ENCODE measurements at places on chromosomes 16 and 17.

DNA sequence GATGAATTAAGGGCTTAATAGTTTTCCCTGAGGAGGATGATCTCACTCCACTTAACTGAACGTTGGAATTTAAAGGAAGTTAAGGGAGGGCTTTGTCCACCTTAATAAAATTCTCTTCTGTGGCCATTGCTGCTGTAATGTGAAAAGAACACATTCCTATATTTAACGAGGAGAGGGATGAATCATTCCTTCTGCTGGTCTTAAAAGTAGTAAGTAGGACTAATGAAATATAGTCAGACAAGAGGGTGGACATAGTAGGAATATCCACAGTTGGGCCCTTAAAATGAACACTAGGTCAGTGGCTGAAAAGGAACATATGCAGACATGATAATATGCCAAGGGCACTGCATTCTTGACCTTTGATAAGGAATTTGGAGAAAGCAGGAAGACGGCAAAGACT lies 405.6 kb downstream of the PMP22 start:
- no peak for DNase-seq

GRCh38 chr17:27980043-27980442 lies 62.4 kb upstream of the NLK start:
- DNase-seq: no peak

- DNase-seq: no peak
Measured at GRCh38 chr17:10316801-10317542, 55.8 kb downstream of the MYH13 start.

DNA sequence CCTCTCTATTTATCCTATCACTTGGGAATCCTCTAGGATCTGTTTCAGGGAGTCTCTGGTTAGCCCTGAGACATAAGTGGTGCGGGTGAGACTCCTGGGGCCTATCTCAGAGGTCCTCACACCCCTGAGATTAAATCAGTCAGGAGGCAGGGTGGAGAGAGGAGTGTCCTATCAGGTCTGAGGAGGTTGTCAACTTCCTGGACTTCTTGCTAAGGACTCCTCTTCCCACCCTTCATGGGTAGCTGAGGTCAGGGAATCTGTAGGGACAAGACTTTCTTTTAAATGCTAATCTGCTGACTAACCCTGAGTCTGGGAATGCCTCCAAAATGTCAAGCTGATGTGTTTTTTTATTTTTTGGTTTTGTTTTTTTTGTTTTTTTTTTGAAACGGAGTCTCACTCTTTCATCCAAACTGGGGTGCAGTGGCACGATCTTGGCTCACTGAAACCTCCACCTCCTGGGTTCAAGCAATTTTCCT lies 6.6 kb upstream of the ARMC5 start:
- DNase-seq: no peak

- no peak for DNase-seq
Measured at GRCh38 chr16:27481282-27481934, 68.3 kb downstream of the GTF3C1 start.

DNA sequence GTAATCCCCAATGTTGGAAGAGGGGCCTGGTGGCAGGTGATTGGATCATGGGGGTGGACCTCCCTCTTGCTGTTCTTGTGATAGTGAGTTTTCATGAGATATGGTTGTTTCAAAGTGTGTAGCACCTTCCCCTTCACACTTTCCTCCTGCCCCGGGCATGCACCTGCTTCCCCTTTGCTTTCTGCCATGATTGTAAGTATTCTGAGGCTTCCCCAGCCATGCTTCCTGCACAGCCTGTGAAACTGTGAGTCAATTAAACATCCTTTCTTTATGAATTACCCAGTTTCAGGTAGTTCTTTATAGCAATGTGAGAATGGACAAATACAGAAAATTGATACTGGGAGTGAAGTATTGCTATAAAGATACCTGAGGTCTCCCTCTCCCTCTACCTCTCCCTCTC lies 29.4 kb downstream of the RNF112 start:
- DNase-seq: no peak

DNA sequence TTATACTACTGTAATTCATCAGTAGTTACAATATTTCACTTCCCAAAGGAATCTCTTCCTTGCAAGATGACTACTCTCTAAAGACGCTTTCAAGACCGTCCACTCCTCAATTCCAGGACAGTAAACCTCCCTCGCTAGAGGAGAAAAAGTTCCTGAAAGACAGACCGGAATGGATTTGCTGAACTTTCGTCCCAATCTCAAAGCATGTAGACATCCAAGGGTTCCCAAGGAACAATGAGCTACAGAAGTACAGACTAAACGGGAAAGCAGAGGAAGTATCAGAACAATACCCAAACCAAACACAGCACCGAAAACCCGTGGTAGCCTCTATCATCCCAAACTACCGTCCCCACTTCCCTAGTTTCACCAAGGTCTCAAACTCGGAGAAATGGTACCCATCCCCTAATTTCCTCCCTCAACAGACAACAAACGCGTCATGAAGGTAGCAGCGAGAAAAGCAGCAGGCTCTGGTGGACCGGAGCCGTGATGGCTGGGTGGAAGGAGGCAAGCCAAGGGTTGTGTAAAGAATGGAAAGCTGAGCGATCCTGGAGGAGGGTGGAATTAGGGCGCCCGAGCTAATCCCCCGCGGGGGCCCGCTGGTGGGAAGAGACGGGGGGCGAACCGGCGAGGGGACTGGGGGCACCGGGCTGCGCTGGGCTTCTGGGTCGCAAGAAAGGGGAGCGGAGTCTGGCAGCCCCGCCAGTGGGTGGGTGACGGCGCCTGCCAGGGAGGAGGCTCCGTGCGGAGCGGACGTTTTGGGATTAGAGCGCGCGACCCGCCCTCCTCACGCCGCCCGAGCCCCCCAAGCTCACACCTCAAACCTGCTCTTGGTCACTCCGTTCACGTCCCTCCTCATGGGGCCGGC lies 647 bp downstream of the FBXL20 start:
- peak; percentile 53 for DNase-seq

GRCh38 chr17:38349097-38349730 lies 2.4 kb upstream of the SOCS7 start:
- peak; percentile 62 for DNase-seq

GRCh38 chr17:73663614-73664013 lies 19.4 kb upstream of the SDK2 start:
- no peak for DNase-seq

DNA sequence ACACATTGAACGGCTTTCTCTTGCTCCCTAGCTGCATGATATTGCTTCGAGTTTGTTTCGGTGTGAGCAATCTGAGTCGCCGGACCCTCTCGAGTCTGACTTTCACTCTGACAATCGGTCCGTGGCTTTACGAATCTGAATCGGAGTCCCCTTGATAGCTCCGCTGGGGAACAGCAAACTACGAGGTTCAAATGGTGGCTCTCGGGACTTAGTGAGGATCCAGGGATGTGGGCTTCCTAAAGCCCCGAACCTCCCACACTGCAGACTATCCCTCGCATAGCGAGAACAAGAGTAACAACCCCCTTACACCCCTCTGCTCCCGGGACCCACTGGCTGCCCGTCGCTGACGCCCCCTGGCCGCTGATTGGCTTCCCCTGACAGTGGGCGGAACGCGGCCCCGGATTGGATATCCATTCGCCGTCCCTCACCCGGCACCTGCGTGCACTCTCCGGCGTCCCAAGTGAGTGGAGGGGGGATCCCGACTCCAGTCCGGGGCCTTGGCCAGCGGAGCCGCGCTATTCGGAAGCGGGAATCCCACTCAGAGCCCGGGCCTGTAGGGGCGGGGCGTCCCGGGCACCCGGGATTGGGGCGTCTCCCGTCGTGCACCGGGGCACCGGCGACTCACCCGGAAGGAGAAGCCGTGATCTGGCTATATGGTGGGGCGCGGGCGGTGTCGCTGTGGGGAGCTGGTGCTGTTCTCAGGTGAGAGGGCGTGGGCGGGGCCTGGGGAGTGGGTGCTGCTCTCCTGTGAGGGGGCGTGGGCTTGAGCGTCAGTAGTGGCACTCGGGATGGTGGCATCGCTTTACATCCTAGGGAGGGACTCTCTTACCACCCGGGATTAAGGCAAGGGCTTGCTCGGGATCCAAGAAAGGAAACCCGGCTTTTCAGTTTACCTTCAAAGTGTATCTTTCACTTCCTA lies at the start of gene SNX11:
Gene SNX11 (plus strand): TSS at position 630 of the 919 bp plus-strand sequence. CDS start 4,278 bp downstream, outside the sequence.
- peak; percentile 87 for DNase-seq

- no peak for DNase-seq
Measured at GRCh38 chr17:70855401-70856054, 686.2 kb downstream of the KCNJ2 start.

DNA sequence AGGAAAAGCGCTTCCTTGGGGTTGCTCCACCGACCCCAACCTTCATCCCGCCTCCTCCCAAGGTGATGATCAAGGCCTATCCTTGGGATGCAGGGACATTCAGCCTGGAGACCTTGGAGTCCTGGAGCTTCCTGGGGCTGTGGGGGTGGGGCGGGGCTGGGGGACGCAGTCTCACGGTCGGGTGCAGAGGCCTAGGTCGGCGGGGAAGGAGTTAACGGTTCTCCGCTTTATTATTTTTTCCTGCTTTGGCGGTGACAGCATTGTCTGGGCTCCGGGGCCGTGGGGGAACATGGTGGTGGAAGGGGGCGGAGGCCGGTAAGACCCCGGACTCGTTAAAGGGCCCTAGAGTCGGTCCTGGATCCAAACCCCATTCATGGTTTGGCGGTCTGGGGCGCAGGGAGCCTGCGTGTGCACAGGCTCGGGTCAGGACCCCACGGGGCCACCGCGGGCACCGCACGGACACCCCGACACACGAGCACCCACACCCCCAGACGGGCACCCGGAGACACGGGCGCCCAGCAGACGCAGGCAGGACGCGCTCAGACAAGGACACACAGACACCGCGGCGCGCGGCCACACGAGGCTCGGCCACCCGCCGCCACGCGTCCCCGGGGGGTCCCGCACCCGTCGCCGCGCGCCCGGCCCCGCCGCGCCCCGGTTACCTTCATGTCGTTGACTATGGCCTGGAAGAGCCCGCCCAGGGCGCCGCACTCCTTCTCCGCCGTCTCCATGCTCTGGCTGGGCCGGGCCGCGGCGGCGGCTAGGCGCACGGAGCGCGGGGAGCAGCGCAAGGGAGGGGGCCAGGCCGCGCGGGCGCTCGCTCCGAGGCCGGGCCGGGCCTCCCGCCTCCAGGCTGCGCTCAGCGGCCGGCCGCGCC lies 554 bp downstream of the MTSS2 start:
- no peak for DNase-seq

DNA sequence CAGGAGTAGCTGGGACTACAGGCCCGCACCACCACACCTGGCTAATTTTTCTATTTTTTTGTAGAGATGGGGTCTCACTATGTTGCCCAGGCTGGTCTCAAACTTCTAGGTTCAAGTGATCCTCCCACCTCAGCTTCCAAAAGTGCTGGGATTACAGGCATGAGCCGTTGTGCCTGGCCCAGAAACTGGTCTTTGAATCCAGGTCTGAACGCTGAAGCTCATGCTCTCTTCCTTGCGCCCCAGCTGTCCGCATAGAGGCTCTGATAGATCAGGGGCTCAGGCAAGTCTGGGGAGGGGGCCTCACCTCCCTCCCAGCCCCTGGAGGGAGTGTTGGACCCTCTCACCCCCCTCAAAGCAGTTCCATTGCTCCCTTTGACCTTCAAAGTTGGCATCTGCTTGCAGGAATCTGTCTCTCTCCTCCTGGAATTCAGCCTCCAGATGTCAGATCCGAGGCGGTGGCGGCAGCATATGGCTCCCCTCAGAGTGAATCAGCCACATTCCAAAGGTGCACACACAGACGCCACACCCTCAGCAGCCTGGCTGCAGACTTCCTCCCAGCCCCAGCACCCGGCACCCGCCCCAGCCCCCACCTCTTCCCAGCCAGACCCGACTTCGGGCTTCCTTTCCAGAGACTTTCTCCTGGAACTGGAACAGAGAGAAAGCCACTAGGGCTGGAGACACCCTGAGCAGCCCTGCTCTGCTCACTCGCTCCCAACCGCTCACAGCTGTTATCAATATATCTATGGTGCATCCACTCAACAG lies 16.9 kb upstream of the GLIS2 start:
- no peak for DNase-seq

- no peak for DNase-seq
Measured at GRCh38 chr16:13238182-13238581, 336.8 kb downstream of the SHISA9 start.

DNA sequence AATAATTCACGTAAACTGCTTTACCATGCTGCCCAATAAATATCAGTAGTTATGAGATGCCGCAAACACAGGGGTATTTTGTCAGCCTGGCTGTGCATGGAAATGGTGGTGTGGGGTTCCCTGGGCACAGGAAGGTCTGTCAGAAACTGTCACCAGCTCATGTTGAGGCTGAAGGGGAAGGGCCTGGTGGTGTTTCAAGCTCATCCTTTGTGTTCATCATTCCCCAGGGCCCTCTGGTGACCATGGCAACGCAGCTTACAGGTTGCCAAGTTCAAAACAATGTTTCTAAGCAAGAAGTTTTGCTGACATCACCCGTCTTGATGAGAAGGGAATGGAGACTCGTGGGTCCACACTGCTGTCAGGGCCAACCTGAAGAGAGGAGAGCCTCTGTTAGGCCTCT lies 348.9 kb upstream of the C16orf82 start:
- no peak for DNase-seq

- no peak for DNase-seq
Measured at GRCh38 chr17:41325611-41326010, 10.1 kb upstream of the KRTAP17-1 start.

DNA sequence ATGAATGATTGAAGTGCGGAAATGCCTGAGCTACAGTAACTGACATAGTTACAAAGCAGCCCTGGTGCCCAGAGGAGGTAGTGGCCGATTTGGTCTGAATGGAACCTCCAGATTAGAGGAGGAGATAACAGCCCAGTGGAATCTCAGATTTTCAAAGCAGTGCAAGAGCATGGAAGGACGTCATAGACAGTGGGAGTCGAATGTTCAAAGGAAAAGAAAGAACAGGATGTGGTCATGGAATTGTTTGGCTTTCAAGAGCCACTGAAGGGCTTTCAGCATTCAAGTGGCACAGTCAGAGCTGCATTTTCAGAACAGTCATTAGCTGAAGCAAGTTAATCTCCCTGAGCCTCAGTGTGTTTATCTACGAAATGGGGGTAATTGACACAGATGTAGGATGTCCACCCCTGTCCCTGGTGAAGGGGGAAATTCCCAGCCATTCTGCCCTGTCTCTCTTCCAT lies 104.6 kb upstream of the CACNG3 start:
- DNase-seq: no peak

DNA sequence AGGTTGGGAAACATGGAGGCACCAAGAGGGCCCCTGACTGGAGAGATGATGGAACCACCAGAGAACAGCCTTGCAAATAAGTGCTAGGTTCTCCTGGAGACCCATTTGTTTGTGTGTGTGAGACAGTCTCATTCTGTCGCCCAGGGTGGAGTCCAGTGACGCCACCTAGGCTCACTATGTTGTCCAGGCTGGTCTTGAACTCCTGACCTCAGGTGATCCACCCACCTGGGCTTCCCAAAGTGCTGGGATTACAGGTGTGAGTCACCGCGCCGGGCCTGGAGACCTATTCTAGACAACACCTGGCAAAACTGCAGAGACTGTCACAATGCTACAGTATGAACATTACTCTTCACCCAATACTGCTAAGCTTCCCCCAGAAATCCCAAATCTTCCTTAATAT lies 1.5 kb downstream of the NPLOC4 start:
- no peak for DNase-seq

DNA sequence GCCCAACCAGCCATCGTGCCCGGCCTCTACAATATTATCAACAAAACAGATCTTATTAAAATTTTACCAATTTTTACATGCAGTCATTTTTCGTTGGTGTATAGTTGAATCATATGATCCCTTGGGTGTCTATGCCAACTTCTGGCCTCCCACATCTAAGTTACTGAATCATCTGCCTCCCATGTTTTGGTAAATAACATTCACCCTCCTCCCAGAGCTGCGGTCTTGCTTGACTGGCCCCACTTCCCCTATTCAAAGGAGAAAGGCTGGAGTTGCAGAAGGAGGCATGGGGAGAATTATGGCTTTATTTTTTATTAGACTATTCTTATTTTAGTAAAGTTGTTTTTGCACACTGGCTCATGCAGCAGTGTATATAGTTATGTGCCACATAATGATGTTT lies 18.5 kb upstream of the CCL23 start:
- DNase-seq: no peak

GRCh38 chr16:60206516-60206915 lies 1472.4 kb upstream of the GOT2 start:
- DNase-seq: no peak

Data from nucleus accumbens (tissue), 56 donors.